ENCODE measurements at places on chromosomes 3 and 15.

- no peak for DNase-seq
These were observed 66.0 kb downstream of the ASB7 start for GRCh38 chr15:100668348-100668745.

GRCh38 chr15:55775316-55775715 lies 32.4 kb upstream of the PRTG start:
- DNase-seq: no peak

GRCh38 chr3:133779626-133780203 lies 25.9 kb upstream of the SRPRB start:
- DNase-seq: no peak

GRCh38 chr15:27601239-27601960 lies 497.7 kb downstream of the OCA2 start:
- DNase-seq: no peak

DNA sequence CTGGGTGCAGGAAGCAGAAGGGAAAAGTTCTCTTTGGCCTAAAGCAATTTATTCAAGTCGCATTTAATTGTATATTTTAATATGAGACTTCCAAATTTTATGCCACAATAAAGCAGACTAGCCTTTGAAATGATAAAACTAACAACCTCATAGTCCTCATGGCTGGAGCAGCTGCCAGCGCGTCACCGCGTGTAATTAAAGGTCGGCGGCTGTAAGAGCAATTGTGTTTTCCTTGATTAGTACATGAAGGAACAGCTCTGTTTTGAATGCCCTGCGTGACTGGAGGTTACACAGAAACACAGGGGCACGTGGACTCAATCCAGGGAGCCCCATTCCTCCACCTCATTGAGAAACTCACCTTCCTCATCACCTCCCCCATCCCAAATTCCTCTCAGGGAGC lies 10.1 kb upstream of the LRRC15 start:
- DNase-seq: no peak

DNA sequence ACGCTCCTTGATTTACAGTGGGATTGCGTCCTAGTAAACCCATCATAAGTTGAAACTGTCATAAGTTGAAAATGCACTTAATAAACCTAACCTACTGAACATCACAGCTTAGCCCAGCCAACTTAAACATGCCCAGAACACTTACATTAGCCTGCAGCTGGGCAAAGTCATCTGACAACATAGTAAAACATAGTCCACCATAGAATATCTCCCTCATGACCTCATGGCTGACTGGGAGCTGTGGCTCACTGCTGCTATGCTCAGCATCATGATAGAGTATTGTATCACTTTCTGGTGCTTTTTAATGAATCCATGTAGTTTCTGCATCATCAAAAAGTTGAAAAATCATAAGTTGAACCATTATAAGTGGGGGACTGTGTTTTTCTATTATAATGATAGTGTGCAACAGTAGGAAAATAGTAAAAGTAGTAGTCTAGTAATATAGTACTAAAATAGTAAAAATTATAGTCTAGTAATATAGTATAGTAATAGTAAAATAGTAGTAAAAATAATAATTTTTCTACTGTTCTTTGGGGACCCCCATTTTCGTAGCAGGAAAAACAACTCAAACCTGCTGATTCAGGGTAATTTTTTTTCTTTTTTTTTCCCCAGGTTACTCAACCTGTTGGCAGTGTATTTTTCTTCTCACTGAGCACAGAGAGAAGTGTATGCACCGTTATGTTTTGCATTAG lies 233.5 kb downstream of the MYRIP start:
- DNase-seq: no peak

DNA sequence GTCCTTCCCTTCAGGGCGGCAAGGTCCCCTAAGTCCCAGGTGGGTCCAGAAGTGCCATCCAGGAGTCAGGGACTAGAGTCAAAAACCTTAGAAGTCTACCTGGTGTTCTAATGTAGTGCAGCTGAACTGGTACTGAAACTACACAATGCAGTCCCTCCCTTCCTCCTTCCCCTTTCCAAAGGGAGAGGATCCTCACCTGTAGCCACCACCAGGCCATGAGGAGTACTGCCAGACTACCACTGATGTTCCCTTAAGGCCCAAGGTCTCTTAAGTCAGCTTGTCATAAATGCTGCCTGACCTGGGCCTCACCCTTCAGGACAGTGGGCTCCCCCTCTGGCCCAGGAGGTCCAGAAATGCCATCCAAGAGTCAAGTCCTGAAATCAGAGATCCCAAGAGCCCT lies 98.9 kb downstream of the ULK4 start:
- no peak for DNase-seq

DNA sequence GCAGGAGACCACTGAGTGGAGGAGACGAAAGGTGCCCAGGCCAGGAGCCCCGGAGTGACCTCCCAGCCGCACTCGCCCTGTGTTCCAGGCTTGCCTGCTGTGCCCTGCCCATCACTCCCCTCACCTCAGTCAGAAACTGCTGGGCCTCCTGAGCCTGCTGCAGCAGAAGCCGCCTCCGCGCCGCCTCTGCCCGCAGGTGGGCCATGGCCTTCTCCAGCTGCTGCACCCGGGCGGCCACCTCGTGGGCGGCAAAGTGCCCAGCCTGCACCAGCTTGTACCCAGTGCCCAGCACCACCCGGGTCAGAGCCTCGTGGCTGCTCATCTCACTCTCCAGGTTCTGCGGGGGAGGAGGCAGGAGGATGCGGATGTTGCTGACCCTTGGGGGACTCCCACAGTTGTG lies 17.6 kb downstream of the PLA2G4B start:
- no peak for DNase-seq

DNA sequence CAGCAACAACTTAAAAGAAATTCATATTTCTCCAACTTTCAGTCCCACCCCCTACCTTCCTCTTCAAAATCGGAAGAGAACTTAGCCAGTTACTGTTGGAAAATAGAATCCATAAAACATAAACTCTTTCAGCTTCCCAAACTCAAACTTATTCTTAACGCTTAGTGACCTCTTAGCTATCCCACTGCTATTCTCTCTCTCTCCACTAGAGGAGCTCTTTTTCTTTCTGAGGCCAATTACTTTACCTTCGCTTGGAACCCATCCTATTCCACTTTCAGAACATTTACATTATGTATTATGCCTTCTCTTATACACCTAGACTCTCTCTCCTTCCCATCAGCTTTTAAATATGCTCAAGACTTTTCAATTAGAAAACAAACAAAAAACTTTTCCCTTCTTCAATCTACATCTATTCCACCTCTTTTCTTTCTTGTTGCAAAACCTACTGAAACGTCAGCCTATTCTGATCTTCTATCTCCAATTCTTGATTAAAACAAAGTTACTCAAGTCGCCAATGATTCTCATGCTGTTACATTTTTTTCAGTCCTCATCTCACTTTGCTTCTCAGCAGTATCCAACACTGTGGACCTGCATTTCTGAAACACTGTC lies 13.4 kb upstream of the GHSR start:
- DNase-seq: peak; percentile 29

DNA sequence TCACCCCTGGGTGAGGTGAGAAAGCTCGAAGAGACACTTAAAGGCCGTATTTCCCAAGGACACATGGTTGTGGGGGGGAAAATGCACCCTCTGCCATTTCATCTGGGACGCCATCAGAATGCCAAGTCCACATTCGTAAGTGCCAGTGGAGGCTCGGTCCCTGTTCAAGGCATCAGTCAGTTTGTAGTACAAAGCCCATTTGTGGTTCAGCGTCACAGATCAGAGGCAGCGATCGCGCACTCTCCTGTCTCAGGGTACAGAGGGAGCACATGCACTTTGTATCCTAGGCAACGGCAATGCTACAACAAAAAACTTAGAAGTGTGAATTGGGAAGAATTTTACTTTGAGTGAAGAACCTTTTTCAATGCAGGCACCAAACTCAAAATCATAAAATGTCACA lies 27.2 kb downstream of the SEMA6D start:
- DNase-seq: no peak

DNA sequence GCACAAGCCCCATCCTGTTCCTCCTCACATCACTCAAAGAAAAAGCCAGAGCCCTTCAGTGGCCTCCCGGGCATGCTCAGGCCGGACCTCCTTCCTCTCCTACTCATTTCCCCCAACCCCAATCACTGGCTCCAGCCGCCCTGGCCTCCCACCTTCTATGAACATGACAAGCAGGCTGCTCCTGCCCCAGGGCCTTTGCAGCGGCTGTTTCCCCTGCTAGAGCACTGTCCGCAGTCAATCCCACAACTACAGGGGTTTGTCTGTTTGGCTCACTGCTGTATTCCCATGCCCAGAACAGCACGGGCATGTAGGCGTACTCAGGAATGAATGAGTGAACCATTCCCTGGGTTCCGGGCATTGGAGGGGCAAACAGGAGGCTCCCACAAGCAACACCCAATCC lies 139.8 kb upstream of the PRR20G start:
- no peak for DNase-seq

DNA sequence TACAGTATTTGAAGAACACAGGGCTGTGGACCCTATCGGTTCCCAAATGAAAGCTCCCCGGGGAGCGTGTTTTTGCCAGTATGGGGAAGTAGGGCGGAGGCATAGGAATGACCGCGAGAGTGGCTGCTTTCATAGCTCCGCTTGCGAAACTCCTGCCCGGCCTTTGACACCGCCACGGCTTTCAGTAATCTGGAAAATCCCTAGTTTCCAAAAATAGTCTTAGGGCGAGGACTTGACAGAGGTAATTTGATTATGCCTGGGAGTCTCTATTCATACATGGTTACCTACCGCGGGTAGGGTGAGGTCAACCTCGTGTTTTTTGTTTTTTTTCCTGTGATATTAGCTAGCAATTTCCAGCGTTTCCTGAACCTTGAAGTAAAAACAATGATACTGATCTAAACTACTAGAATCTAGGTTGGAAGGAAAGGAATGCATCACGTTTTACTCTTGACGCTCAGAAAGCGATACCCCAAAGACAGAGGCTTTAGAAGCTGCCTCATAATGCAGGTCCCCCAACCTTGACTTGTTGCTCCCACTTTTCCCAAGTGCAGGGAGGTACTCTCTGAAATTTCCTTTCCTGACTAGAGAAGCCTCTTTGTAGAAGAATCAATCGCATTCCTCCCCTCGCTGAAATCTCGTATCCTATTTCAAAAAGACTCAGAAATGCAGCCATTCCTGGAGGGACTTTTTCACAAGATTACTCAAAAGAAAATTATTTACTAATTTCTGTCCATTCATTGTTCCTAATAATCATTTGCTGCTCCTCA lies 894 bp upstream of the CCNL1 start:
- DNase-seq: peak; percentile 62

- no peak for DNase-seq
These were observed 100.6 kb downstream of the UBE2E2 start for GRCh38 chr3:23303601-23304217.

- DNase-seq: no peak
These were observed 13.5 kb upstream of the PCOLCE2 start for GRCh38 chr3:142902356-142902755.

- DNase-seq: no peak
These were observed 101.1 kb upstream of the IGF1R start for GRCh38 chr15:98547275-98547674.

DNA sequence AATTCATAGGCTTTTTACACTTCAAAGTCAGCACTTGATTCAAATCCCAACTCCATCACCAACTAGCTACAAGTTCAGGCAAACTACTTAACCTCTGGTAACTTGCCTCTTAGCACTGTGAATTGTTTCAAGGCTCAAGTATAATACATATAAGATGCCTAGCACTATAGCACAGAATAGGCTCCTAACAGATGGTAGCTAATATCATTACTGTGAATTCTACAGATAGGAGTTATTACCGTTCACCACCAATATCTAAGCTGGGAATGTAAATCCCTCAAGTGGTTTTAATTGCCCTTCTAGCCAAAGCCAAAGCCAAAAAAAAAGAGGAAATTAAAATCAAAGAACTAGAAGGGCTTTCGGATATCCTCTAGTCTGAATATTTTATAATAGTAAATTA lies 15.4 kb downstream of the DLG1 start:
- DNase-seq: no peak

DNA sequence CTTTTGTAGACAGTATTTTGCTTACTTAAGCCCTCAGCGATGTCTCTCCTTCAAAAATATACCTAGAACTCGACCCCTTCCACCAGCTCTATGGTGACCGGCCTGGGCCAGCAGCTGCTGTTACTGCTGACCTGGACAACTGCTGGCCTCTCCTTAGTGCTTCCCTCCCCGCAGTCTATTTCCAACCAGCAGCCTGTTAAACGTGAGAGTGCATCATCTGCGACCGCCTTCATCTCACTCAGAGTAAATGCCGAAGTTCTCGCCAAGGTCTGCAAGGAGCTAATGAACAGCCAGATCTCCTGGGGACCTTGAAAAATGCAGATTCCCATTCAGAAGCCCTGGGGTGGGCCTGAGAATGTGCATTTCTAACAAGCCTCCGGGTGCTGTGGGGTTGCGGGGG lies 86.7 kb downstream of the RPLP1 start:
- no peak for DNase-seq

DNA sequence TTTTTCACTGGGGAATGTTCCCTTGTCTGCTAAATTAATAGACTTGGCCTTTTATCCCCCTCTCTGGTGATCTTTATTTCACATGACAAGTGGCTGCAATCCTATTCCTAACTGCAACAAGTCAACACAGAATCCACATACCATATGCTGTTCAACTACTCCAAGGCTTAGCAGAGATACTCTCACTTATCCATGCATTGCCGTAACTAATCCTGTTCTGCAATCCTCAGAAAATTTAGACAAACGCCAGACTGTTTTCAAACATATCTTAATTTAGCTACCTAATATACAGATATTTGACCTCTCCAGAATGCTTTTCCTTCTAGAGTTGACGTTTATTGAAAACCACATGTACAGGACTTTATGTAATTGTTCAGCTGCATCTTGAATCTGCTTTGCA lies 37.9 kb downstream of the EID1 start:
- DNase-seq: no peak

DNA sequence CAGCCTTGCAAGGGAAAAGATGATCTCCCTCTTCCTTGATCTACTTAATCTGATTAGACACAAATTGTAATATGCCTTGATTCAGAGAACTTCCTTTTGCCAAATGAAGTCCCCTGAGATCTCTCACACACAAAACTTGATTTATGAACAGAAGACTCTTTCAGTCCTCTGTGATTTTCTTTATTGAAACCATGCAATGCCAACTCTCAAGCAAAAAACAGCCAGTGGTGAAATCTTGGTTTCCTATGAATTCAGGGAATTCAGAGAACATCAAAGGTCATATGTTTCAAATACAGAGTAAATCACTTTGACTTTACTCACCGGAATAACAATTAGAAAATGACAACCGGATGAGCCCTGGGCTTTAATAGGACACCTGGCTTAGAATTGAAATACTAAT lies 211.7 kb downstream of the ABHD5 start:
- no peak for DNase-seq

GRCh38 chr3:12966847-12967605 lies 106.2 kb downstream of the IQSEC1 start:
- no peak for DNase-seq

GRCh38 chr3:100265016-100265415 lies 4.2 kb downstream of the TBC1D23 start:
- DNase-seq: no peak

- no peak for DNase-seq
These were observed 184.7 kb downstream of the RAB11A start for GRCh38 chr15:66053991-66054390.

Data from NCI-H526 treated with DMSO at 0.1 percent for 48 hours (cell line).